ENCODE measurements at places on chromosomes 4 and X.

DNA sequence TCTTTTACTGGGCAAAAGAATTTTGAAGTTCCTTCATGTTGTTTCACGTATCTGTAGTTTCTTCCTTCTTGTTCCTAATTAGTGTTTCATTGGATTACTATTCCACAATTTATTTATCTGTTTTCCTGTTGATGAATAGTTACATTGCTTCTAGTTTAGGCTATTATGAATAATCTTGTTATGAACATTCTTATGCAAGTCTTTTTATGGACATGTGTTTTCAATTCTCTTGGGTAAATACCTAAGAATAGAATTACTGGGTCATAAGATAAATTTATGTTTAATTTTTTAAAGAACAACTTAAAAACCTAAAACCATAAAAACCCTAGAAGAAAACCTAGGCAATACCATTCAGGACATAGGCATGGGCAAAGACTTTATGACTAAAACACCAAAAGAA lies 70.9 kb upstream of the RXFP1 start:
- DNase-seq, result no peak

DNA sequence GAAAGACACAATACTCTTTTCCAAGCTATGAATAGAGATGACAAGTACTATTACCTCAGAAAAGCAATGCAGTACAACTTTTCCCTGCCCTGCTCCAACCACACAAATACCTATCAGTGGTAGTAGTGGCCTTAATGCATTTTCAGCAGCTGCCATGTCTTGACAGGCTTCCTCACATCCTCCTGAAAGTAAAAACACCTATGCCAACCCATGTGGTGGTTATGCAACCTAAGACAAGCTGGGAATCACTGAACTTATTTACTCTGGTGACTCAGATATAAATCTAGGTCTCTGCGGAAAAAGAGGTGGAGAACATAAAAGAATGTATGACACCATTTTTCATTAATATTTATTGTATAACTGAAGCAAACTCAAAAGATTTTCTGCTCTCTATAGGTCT lies 14.5 kb downstream of the WDFY3 start:
- no peak for DNase-seq

GRCh38 chr4:181739031-181739430 lies 504.2 kb upstream of the TENM3 start:
- DNase-seq, result no peak

GRCh38 chr4:100372432-100372831 lies 145.4 kb downstream of the EMCN start:
- no peak for DNase-seq

- DNase-seq, result no peak
These were observed 10.1 kb downstream of the ELF4 start for GRCh38 chrX:130100180-130100579.

GRCh38 chr4:2154215-2154740 lies 87.6 kb downstream of the HAUS3 start:
- no peak for DNase-seq

GRCh38 chr4:113435893-113436292 lies 325.6 kb downstream of the CAMK2D start:
- no peak for DNase-seq

Measured in stimulated activated CD8-positive, alpha-beta memory T cell treated with anti-CD3 and anti-CD28 coated beads, Interleukin-15, amount 100 ng/mL, for 48 hours (primary cell).